ENCODE measurements at places on chromosomes 16 and 17.

DNA sequence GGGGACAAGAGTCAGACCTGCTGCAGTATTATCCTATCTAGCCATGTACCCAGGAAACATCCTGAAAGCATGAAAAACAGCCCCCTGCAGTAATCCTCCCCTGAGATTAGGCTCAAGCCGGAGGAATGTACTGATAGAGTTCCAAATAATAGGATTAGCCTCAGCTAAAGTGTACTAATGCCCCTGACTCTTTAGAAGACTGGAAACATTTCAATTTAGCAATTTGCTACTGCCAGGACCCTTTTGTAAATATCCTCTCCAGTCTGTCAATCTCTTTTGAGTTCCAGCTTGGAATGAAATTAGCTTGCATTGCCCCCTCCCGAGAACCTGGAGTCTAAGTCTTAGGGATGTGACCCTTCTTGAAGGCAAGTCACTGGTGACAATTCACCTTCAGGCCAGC is 110.8 kb upstream of the DNAH9 start:
- no peak for DNase-seq

DNA sequence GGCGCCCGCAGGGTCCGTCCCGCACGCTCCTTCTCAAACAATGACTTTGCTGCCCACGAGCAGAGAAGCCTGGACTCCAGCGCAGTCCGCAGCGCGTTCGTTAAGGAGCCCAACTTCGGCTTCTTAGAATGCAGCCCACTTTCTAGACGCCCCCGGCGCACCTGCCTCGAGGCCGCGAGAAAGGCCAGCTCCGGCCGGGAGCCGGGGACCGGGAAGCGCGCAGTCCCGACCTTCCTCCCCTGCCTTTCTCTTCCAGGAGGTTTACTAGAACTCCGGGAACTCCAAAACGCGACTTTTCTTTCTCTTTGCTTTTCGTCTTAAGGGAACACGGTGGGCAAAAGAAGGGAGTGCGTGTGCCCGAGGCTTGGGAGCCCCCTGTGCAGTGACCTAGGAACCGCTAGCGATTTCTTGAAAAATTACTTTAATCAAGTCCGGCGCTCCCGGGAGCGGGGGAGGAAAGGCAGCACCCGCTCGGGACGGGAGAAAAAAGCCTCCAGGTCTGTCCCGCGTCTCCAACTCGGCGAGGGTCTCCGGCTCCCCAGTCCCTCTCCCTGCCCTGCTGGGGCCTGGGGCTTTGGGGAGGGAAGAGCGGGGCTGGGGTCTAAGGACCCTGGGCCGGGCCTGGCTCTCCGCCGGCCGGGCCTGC is 2.6 kb downstream of the HNF1B start:
- DNase-seq, result no peak

- DNase-seq, result no peak
Observed at GRCh38 chr16:17261197-17261858, 209.4 kb downstream of the XYLT1 start.

GRCh38 chr17:76554131-76554530 is 14.3 kb downstream of the PRCD start:
- no peak for DNase-seq

DNA sequence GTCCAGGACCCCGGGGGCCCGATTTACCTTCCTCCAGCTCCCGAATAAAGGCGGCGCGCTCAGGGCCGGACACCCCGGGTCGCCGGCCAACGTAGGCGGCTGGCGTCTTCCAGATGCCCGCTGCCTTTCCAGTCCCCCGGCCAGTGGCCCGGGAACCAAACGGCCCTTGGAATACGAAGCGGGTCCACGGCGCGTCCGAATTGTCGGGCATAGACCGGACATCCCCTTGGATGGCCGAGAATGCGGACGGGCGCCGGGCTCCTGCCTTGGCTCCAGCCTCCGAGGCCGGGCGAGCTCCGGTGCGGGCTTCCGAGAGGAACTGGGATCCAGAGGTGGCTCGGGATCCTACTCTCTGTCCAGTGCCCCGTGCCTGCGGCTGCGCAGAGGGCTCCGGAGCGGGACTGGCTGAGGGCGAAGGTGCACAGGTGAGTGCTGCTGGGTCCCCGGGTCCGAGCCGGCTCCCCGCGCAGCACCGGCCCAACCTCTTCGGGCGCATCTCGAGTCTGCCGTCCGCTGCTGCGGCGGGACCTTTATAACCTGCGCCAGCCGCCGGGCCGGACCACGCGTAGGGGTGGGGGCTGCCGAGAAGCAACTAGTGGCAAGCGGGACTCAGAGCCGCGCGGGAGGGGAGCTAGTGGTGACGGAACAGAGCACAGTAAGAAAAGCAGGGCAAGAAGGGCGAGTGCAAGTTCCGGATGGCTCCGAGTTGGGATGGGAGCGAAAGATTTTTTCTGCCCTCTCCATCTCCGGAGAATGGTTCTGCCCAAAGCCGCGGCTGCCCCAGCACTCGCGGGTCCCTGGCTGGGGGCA is at the start of gene HAP1:
Gene HAP1, minus strand, starts transcription at position 505 of the 810 bp plus-strand sequence. Its CDS starts 9 bp downstream, at position 496.
- no peak for DNase-seq

DNA sequence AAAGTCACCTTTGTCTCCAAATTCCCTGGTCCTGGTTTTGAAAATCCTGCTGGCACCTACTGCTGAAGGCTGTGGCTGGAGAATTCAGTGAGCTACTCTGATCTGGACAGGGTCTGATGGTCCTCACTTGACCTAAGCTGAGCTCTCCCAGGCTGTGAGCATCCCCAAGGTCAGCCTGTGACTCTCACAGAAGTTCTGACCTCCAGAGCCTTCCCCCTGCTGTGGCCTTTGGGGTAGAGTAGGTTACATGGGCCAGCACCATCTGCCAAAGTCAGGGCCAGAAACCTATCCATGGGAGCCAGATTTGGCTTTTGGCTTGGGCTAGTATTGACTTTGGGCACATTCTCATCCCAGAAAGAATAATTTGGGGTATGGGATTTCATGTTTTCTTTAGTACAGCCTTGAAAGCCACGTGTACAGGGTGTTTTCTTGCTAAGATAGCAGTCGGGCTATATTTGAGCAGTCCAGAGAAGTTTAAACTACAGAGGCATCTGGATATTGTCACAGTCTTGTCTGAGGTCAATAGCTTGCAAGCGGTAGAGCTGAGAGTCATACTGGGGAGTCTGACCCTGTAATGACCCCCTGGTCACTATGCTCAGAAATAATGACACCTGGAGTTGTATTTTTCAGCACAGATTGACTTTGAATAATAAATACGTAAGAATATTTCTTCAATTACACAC is 6.2 kb upstream of the AGRP start:
- no peak for DNase-seq

- no peak for DNase-seq
Observed at GRCh38 chr16:85204242-85205010, 92.2 kb upstream of the CIBAR2 start.

DNA sequence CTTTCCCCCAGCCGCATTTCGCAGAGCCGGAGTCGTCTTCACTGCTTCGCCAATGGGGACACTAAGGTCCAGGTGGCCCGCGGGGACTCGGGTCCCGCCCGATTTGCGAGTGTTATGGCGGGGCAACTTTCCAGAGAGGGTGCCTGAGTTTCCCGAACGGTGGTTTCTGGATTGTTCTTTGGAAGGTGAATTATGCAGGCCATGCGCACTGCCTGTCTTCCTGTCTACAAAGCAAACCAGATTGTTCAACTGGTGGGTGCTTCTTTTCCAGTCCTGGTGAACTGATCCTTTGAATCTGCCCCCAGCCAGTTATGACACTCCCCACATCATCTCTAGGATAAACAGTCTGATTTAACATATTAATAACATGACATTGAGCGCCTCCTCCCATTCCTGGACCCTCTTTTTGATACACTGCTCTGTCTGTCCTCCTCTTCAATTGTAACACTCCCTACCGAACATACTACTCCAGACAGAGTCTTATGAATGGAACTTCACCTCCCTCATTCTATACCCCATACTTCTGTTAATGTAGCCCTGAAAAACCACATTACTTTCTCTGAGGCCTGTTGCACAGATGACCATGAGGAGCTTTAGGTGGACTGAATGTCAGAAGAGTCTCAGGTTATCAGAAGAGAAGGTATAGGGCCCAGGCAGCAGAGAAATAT is 159.0 kb downstream of the RAB11FIP4 start:
- DNase-seq, result no peak

DNA sequence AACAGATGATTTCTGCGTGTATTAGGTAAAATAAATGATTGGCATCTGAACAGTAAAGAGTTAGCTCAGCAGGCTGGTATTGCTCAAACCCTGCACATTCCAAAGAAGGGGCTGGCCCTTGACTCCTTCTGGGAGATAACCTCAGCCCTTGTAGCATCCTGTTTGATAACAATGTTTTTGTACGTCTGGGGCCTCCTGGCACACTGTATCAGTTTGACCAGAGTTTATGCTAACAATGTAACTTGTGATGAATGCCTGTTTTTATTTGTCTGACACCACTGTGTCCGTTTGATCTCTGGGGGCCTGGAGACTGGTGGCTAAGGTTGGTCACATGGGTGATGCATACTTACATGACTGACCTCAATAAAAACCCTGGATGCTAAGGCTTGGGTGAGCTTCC is 43.8 kb upstream of the NDRG4 start:
- no peak for DNase-seq

- no peak for DNase-seq
Observed at GRCh38 chr17:79633993-79634813, 23.4 kb upstream of the RBFOX3 start.

- DNase-seq, result no peak
Observed at GRCh38 chr16:477301-478157, 50.0 kb upstream of the CAPN15 start.

- DNase-seq, result no peak
Observed at GRCh38 chr16:29712809-29713208, 33.0 kb downstream of the C16orf54 start.

DNA sequence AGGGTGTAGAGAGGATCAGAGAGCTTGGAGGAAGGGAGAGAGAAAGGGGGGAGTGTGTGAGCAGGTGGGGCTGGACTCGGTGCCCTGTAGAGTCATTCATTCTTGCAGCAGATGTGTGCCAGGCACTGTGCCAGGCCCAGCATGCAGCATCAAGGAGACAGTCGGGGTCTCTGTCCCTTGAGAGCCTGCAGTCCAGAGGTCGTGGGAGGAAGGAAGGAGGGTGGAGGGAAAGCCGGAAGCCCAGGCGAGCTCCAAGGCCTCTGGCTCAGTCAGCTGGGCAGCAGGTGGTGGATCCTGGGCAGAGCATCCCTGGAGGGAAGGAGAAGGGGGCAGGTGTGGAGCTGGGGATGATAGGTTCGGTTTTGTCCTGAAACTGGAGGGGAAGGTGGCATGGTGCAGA is 27.5 kb downstream of the EPN2 start:
- no peak for DNase-seq
